Ovary (tissue), 10 donors: ENCODE measurements at places on chromosomes 2 and 18. TPM values are rescaled to one million over a fixed set of nuclear protein-coding genes. Genes with fewer than 3 reads are reported as not detected.

The RAB11FIP5 gene
- total RNA-seq, result 25.0 TPM

The FBXO36 gene
- 3.7 TPM for total RNA-seq

The TMEM163 gene
- 0.40 TPM for total RNA-seq

The WDR35 gene
- 14.5 TPM for total RNA-seq

The MEIS1 gene
- total RNA-seq, result 163 TPM

The CTAGE1 gene
- not detected for total RNA-seq

The SLC40A1 gene
- total RNA-seq, result 243 TPM

The LIMS2 gene
- 22.4 TPM for total RNA-seq

The DSG1 gene
- not detected for total RNA-seq

DNA sequence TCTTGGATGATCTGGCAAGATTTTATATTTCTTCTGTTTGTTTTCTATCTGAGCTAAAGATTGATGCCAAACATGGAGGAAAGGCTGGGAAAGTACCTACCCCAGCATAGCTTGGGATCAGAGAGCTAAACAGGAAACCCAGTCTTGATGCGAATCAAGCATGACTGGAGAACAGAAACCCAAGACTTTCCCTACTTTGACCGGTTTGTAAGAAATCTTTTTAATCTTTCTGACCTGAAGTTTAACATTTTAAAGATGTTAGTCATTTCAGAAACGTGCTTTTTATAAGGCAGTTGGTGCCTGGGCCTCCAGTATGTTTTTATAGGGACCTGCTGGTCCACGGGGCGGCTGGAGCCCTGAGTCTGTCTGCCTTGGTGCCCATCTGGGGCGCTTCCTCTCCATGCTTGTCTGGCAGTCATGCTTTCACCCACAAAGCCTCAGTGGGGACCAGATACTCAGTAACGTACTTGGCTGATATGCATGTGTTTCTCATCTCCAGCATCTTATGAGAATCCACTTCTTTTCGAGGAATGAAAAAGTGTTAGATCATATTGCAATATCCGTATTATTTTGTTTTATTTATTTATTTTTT is 266.5 kb downstream of the PTGR3 start:
- no peak for DNase-seq
- no peaks in the 10 kb centered on the region for H3K27me3 ChIP-seq
- H3K36me3 ChIP-seq, result no peaks in the 10 kb centered on the region
- H3K4me1 ChIP-seq, result no peaks in the 10 kb centered on the region
- H3K4me3 ChIP-seq, result no peak overlapping the region
- H3K27ac ChIP-seq, result no peak overlapping the region

- H3K27me3 ChIP-seq, result no peaks in the 10 kb centered on the region
- no peak overlapping the region for H3K4me3 ChIP-seq
- no peak overlapping the region for H3K27ac ChIP-seq
- H3K4me1 ChIP-seq, result peaks cover 5% of the 10 kb centered on the region
- peak; percentile 51 for DNase-seq
Observed at GRCh38 chr2:120441744-120442471, 96.0 kb downstream of the INHBB start.

- H3K27ac ChIP-seq, result no peak overlapping the region
- H3K27me3 ChIP-seq, result no peaks in the 10 kb centered on the region
- H3K4me3 ChIP-seq, result no peak overlapping the region
- H3K4me1 ChIP-seq, result no peaks in the 10 kb centered on the region
- H3K36me3 ChIP-seq, result no peaks in the 10 kb centered on the region
Observed at GRCh38 chr2:143545949-143546255, 416.7 kb downstream of the ARHGAP15 start.

DNA sequence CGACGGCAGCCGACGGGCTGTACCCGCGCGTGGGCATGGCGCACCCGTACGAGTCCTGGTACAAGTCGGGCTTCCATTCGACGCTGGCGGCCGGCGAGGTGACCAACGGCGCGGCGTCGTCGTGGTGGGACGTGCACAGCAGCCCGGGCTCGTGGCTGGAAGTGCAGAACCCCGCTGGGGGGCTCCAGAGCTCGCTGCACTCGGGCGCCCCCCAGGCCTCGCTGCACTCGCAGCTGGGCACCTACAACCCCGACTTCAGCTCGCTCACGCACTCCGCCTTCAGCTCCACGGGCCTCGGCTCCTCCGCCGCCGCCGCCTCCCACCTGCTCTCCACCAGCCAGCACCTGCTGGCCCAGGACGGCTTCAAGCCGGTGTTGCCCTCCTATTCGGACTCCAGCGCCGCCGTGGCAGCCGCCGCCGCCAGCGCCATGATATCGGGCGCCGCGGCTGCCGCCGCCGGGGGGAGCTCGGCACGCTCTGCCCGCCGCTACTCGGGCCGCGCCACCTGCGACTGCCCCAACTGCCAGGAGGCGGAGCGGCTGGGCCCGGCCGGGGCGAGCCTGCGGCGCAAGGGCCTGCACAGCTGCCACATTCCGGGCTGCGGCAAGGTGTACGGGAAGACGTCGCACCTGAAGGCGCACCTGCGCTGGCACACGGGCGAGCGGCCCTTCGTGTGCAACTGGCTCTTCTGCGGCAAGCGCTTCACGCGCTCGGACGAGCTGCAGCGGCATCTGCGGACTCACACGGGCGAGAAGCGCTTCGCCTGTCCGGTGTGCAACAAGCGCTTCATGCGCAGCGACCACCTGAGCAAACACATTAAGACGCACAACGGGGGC is 2.0 kb downstream of the SP9 start:
- peaks cover 11% of the 10 kb centered on the region for H3K4me1 ChIP-seq
- peak overlapping the region; percentile 7 for H3K4me3 ChIP-seq
- H3K36me3 ChIP-seq, result no peaks in the 10 kb centered on the region

- DNase-seq, result no peak
- H3K4me3 ChIP-seq, result no peak overlapping the region
- no peaks in the 10 kb centered on the region for H3K36me3 ChIP-seq
- no peaks in the 10 kb centered on the region for H3K4me1 ChIP-seq
Observed at GRCh38 chr2:71578767-71579342, 125.5 kb downstream of the DYSF start.

- peaks cover 46% of the 10 kb centered on the region for H3K4me1 ChIP-seq
- no peaks in the 10 kb centered on the region for H3K27me3 ChIP-seq
- H3K36me3 ChIP-seq, result no peaks in the 10 kb centered on the region
- no peak overlapping the region for H3K4me3 ChIP-seq
- DNase-seq, result peak; percentile 36
Observed at GRCh38 chr18:48165111-48165866, 234.8 kb upstream of the SMAD2 start.

DNA sequence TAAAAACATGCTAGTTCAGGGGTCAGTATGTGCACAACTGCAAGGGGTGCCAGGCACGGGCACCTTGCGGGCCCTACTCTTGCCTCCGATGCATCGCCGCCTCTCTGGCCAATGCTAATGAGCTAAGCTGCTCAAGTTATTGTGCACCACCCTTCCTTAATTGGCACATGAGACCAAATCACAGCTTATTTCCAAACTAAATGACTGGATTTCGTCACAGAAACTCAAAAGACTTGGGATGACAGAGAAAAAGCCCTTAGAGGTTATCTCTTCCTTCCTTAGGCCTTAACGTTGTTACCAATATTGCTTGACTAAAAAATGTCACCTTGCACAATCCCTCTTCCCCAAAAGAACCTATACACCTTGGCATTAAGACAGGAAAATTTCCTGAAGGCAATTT is 7.7 kb downstream of the RNF149 start:
- peaks cover 13% of the 10 kb centered on the region for H3K4me1 ChIP-seq
- H3K4me3 ChIP-seq, result no peak overlapping the region
- no peaks in the 10 kb centered on the region for H3K36me3 ChIP-seq

- no peaks in the 10 kb centered on the region for H3K27me3 ChIP-seq
- no peak overlapping the region for H3K4me3 ChIP-seq
- H3K4me1 ChIP-seq, result no peaks in the 10 kb centered on the region
Observed at GRCh38 chr2:12796657-12797056, 79.9 kb downstream of the TRIB2 start.

DNA sequence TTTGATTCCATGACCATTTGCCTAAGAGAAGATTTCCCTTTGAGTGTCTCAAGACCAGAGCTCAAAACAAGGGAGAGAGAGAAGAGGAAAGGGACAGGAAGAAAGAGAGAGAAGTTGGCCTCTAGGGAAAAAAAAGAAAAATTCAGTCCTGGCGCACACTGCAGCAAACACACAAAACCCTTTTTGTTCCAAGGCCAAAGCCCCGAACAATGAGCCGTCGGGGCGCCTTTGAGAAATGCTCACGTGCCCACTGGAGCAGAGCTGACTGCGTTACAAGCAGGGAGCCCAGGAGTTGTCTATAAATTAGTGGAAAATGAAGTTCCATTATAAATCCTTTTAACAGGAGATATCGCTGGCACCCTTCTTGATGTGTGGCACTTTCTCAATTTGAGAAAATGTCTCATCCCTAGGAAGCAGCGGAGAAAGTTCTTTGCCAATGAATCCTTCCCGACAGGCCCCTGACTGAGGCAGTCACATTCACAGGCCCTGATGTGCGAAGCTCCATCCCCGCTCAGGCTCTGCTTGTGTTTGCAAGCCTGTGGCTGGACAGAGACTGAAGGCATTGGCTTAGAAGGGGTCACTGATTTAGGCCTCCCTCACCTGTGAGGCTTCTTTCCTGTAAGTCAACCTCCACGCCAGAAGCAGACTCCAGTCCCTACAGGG is 32.1 kb upstream of the NCKAP5 start:
- H3K27ac ChIP-seq, result no peak overlapping the region
- H3K4me3 ChIP-seq, result no peak overlapping the region
- H3K36me3 ChIP-seq, result no peaks in the 10 kb centered on the region
- no peaks in the 10 kb centered on the region for H3K27me3 ChIP-seq

- H3K4me1 ChIP-seq, result no peaks in the 10 kb centered on the region
- H3K27ac ChIP-seq, result no peak overlapping the region
- no peaks in the 10 kb centered on the region for H3K36me3 ChIP-seq
- no peaks in the 10 kb centered on the region for H3K27me3 ChIP-seq
Observed at GRCh38 chr2:39531220-39531777, 94.2 kb upstream of the MAP4K3 start.

DNA sequence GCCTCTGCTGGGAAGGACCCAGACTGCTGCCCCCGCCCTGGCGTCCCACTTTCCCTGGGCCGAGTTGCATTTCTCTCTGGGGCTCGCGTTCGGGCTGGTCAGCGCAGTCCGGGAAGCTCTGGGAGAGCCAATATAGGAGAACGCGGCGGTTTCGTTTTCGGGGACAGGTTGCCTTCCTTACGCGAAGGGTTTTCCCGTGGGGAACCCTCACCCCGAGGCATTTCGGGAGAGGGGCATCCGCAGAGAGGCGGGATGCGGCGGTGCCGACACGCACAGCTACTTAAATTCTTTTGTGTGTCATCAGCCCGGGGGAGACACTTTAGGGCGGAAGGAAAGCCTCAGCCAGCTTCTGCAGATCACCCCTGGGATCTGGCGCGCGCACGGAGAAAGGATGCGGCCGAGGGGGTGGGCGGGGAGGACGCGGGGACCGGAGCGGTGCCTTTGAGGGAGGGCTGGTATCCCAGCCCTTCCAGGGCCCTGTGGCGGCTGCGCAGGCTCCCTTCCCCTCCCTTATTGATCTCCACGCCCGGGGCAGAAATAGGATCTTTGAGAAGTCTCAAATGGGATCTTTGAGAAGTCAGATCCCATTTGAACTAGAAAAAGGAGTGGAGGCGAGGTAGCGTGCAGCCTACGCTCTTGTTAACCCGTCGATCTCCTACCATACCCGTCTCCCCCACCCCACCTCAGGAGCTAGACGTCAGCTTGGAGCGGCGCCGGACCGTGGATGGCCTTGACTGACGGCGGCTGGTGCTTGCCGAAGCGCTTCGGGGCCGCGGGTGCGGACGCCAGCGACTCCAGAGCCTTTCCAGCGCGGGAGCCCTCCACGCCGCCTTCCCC is 1.2 kb downstream of the GATA6 start:
- DNase-seq, result peak; percentile 75
- H3K36me3 ChIP-seq, result no peaks in the 10 kb centered on the region
- H3K27me3 ChIP-seq, result no peaks in the 10 kb centered on the region
- peak overlapping the region; percentile 96 for H3K27ac ChIP-seq

DNA sequence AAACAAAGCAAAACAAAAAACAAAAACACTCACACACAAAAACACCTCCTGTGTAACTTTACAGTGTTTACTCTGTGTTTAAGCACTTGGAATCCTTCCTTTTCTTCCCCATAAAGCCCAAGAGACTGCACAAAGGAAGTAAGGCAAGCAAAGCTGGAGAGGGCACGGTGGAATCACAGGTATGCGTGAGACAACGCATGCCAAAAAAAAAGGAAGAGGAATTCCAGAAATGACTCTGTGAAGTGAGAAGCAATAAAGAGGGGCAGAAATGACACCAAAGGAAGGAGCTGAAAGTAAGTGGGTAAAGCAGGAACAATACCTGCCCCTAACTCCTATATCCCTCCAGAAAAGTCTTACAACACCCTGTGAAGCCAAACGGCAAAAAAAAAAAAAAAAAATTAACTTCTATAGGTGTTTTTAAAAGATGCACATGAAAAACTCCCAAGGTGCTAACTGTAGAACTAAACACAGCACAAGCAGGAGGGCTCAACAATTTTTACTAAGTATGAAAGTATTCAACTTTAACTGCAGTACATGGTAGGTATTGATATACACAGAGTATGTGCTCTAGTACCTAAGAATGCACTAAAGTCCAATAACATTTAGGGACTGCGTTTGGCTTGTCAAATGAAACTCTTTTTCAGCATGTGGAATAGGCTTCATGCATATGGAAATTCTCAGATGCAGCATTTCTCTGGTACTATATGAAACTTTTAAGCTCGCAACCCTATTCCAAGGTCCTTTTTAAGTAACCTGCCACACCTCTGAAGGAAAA is 9.1 kb downstream of the RND3 start:
- no peaks in the 10 kb centered on the region for H3K27me3 ChIP-seq
- H3K4me3 ChIP-seq, result no peak overlapping the region
- H3K4me1 ChIP-seq, result no peaks in the 10 kb centered on the region
- no peaks in the 10 kb centered on the region for H3K36me3 ChIP-seq
- DNase-seq, result no peak

- H3K36me3 ChIP-seq, result no peaks in the 10 kb centered on the region
- no peaks in the 10 kb centered on the region for H3K27me3 ChIP-seq
- DNase-seq, result no peak
- no peak overlapping the region for H3K27ac ChIP-seq
- no peaks in the 10 kb centered on the region for H3K4me1 ChIP-seq
Observed at GRCh38 chr2:206212673-206213513, 53.2 kb downstream of the EEF1B2 start.
